Caudate nucleus (tissue), 63 donors: ENCODE measurements at places on chromosomes 4 and X.

- no peak for DNase-seq
Measured at GRCh38 chrX:8688776-8689175, 43.2 kb downstream of the ANOS1 start.

GRCh38 chrX:43827791-43828190 lies 54.5 kb downstream of the MAOB start:
- DNase-seq: no peak

- DNase-seq: no peak
Measured at GRCh38 chr4:78120144-78120880, 63.2 kb downstream of the FRAS1 start.

DNA sequence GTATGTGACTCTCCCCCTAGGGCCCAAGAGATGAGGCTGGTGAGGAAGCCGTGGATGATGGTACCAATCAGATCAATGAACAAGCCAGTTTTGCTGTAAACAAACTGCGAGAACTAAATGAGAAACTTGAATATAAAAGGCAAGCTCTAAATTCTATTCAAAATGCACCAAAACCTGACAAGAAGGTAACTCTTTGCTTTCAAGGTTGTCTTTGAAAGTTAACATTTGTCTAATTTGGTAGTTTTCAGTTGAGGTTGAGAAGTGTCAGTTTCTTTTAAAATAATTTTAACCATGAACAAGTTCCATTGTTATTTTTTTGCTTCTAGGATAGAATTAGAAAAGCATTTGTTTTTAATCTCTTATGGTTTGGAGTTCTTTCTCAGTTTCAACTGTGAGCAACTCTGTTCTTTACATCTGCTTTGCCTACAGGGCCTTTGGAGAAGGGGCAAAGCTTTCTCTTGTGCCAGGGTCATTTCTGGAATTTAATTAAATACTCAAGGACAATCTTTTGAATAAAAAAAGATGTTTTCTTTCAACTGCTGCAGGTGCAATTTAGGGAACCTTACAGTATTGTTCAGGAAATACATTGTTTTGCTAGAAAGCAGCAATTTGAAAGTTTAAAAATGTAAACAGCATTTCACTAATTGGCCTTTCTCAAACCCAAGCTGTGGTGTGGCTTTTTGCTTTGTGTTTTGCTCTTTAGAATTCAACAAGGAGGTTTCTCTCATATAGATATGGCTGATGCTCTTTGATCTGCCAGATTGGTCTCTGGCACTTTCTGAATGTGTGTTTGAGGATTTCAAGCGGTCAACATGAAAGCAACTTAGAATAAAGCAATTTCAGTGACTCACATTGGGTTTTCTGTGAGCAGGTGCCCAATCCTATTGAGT lies 62.9 kb downstream of the LRP2BP start:
- no peak for DNase-seq

DNA sequence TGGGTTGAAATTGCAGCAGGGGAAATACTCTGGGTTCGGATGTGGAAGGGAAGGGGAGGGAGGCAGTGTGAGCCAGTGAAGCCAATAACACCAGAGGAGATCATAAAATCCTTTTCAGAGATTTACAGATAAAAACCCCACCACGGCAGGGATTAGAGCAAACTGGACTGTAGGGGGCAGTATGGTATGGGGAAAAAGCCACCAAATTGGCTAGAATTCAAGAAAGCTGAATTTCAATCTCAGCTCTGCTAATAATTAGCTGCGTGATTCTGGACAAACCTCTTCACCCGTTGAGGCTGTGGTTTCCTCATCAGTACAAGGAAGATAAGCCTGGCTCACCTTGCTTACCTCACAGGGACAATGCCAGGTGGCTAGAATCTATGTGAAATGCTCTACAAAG lies 108.1 kb downstream of the ATG4A start:
- DNase-seq: no peak

- no peak for DNase-seq
Measured at GRCh38 chrX:110159865-110160264, 157.0 kb downstream of the TMEM164 start.

DNA sequence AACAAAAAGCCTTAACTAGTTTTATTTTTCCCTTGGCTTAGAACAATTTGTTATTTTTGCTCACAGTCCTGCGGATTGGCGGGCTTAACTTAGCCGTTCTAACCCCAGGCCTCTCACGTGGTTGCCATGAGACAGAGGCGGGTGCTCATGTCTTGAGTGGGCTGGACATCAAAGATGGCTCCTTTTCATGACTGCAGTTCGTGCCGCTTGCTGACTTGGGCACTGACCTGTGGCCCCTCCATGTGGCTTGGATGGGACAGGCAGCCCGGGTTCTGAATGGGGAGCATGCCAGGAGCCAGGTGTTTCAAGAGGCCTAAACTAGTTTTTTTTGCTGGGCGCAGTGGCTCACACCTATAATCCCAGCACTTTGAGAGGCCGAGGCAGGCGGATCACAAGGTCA lies 40.7 kb downstream of the CDS1 start:
- DNase-seq: no peak

DNA sequence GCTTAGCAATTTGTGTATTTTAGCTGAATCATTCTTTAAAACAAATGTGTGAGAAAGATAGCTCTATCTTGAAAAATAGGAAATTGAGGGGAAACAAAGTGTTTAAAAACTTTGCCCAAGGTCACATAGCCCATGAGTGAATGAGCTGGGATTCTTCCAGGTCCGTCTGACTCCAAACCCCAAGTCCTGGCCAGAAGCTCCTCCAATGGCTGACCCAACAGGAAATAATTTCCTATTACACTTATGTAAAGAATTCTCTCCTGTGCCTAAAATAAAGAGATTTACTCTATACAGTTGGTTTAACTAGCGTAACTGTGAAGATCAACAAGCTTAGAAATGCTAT lies 287.6 kb downstream of the ARHGAP24 start:
- no peak for DNase-seq

DNA sequence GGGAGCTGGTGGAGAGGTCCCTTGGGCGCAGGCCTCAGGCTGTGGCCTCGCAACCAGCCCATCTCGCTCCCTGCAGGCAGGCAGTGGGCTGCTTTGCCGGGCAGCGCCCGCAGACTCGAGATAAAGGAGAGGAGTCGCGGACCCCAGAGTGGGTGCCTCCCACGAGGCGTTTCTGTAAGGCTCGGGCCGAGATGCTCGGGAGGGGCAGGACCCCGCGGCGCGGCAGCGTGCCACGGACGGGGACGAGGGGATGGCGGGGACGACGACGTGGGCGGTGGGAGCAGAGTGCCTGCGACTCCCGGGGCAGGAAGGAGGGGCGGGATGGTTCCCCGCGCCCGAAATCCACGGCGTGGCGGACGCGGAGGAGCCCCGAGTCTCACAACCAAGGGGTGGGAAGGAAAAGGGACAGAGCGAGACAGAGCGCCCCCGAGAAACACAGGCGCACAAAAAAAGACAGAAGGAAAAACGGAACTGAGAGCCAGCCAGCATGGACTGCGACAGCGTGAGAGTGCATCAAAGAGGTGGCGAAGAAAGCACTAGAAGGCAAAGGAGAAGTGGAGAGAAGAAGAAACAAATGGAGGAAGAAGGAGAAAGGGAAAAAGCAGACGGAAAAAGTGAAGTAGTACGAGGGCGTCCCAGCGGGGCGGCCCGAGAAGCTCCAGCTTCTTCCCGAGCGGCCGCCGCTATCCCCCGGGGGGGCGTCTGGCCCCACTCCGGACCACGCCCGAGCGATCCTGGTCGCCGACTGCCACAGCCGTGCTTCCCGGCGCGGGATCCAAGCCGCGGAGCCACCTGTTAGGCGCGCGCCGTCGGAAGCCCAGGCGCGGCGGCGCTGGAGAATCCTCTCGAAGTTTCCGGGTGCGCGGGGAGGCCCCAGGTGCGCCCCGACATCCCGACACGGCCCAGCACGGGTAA lies 1.5 kb downstream of the BEND4 start:
- DNase-seq: no peak

- DNase-seq: no peak
Measured at GRCh38 chr4:2930758-2931511, 32.3 kb downstream of the NOP14 start.

DNA sequence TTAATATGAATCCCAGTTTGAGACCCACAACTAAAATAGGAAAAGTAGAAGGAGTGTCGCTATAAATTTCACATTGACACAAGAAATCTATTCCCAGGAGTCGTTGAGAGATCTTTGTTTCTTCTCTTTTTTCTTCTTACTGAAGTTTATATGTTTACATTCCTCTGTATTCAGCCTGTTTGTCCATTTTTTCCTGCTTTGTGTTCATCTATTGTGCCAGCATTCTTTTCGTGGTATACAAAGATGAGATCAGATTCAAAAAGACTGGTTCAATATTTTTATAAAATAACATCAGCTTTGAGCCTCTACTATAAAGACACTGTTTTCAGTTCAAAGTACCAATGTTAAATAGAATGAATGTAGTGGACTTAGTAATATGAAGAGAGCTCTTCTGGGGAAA lies 95.4 kb upstream of the MYOZ2 start:
- no peak for DNase-seq

DNA sequence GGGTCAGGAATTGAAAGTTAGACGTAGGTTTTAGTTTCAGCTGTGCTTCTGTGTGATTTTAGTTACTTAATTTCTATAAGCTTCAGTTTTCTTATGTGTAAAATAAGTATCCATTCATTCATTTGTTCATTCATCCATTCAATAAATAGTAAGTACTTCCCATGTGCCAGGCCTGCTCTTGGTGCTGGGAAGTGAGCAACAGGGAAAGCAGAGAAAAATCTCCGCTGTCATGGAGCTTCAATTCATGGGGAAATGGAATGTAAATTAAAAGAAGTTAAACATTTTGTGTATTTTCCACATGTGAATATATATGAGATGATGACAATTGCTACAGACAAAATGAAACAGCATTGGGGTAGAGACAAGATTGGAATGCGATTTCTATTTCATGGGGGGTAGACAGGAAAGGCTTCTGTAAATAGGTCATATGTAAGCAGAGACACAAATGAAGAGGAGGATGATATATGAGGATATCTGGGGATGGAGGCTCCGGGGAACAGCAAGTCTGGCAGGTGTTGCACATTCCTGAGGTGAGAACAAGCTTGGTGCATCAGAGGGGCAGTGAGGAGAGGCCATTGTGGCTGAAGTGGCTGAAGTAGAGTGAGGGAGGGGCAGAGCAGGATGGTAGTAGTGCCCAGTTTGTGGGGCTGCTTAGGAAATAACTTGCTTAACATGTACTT lies 66.2 kb downstream of the FHIP1A start:
- no peak for DNase-seq

DNA sequence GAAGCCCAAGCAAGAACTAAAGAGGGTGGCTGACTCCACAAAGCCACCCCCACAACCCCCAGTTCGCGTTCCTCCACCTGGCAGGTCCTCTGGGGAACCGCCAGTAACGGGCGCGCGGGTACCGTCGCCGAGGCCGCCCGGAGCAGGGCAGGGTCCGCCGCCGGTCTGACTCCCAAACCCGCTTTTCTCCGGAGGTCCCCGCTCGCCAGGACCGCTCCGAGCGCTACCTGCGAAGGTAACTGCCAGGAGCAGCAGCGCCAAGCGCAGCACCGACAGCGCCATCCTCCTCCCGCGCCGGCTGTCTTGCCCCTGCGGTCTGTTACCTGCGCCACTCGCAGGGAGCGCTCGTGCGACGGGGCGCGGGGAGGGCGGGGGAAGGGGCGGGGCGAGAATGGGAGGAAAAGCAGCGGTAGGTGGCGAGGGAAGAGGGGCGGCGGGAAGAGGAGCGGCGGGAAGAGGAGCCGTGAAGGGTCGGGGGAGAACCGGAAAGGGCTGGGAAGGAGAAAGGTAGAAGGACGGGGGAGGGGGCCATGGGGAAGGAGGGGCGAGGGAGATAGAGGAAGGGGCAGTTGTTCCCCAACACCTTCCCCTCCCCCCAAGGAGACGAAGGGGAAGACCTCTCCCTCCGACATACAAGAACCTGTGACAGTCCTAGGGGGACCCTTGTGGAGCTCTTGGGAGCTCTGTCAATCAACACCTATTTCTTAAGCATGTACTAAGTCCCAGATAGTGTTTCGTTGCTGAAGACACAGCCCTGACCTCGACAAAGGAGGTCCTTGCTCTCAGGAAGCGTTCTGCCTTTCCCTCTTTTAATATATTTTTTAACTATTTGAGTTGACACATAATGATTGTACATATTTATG lies at the start of gene SPINK2:
Gene SPINK2 (minus strand): TSS at position 321 of the 863 bp plus-strand sequence. CDS start 39 bp downstream, at position 282.
- no peak for DNase-seq

DNA sequence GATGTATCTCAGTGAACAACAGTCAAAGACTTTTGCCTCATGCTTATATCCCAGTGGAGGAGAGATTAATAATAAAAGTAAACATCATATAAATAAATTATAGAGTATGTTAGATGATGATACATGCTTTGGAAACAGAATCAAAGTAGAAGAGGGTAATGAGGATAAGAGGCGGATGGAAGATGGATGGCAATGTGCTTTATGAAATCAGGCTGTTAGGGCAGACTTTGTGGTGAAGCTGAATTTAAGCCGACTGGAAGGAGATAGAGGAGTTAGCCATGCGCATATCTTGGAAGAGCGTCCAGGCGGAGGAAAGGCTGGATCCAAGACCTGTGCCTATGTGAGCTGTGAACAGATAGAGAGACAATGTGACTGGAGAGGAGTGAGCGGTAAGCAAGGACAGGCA lies 74.9 kb upstream of the GUCY1A1 start:
- no peak for DNase-seq

- no peak for DNase-seq
Measured at GRCh38 chrX:153238361-153238760, 59.3 kb downstream of the MAGEA1 start.

- DNase-seq: peak; percentile 17
Measured at GRCh38 chr4:77095101-77095821, 19.5 kb upstream of the CCNI start.

- no peak for DNase-seq
Measured at GRCh38 chr4:76592460-76592859, 157.4 kb downstream of the SHROOM3 start.

DNA sequence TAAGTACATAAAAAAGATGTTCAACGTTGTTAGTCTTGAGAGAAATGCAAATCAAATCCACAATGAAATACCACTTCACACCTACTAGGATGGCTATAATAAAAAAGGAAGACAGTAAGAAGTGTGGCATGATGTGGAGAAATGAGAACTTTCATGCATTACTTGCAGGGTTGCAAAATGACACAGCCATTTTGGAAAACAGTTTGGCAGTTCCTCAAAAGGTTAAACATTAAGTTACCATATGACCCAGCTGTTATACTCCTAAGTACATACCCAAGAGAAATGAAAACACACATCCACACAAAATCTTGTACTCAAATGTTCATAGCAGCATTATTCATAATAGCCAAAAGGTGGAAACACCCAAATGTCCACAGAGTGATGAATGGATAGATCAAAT lies 25.8 kb upstream of the LIMCH1 start:
- no peak for DNase-seq

GRCh38 chrX:77962068-77962902 lies 7.2 kb downstream of the PGAM4 start:
- no peak for DNase-seq

- no peak for DNase-seq
Measured at GRCh38 chrX:70089604-70090297, 27.5 kb downstream of the OTUD6A start.

- no peak for DNase-seq
Measured at GRCh38 chrX:8364369-8365141, 100.1 kb upstream of the VCX3B start.

DNA sequence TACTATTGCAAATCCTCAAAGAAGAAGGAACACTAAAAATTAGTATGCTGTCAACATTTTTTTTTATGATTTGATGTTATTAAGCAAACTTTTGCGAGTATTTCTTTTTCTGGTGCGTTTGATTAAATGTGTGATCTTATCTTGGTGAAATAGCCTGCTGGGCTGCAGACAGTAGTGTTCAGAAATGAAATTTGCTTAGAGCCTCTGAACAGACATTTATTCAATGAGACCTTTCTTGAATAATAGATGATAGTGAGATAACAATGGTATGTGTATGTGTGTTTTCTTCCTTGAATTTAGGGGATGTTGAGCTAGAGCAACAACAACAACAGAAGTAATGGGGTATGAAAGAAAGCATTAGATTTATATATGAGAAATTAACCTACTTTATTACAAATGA lies 12.7 kb downstream of the ADGRL3 start:
- DNase-seq: no peak

- DNase-seq: no peak
Measured at GRCh38 chr4:54643958-54644751, 13.6 kb upstream of the KIT start.
